Effector CD8-positive, alpha-beta T cell (primary cell): ENCODE measurements at places on chromosomes 2 and 18.

DNA sequence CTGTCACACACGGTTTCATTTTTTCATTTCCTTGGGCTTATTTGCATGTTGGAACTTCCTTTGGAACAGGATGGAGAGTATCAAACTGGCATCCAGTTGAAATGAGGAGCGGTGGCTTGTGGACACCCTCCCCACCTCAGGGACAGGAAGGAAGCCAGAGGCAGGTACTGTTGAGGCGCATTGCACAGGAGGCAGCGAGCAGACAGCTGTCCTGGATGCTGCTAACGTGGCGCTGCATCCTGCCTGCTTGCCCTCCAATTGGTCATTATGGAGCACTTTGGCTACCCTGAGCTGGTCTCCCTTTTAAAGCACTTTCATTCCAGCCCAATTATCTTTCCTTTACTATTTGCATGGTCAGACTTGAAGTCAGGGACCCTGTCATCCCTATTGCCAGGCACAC is 80.7 kb upstream of the ITGA4 start:
- DNase-seq, result no peak

GRCh38 chr2:233422050-233422639 is 67.9 kb downstream of the DGKD start:
- peak; percentile 31 for DNase-seq

DNA sequence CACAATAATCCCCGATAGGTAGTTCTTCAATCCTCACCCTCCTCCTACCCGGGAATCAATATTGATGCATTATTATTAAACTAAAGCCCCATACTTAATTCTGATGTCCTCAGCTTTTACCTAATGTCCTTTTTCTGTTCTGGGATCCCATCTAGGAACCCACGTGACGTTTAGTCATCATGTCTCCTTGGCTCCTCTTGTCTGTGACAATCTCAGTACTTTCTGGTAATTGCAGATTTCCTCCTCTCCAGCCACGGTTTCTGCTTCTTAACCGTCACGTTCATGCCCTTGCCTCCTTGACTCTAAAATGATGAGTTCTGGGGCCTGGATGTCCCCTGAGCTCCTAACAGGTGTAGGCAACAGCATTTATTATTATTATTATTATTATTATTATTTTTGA is 2.9 kb upstream of the DGKD start:
- DNase-seq, result no peak

GRCh38 chr2:97673915-97674283 is 4.4 kb downstream of the C2orf92 start:
- no peak for DNase-seq

DNA sequence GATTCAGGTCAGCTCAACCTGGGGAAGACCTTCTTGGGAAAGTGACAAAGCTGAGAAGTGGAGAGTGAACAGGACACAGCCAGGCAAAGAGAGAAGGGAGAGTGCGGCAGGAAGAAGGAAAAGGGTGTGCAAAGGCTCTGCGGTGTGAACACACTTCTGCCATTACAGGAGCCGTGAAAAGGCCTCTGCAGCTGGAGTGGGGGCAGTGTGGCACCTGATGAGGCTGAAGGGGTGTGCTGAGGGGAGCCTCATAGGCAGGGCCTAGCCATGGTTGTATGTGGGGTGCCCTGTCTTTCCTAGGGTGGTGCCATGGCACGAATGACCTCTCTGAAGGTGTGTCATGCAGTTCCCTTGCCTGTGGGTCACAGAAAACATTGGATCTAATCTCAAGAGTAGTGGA is 347.6 kb downstream of the CYRIA start:
- no peak for DNase-seq

- no peak for DNase-seq
These were observed 16.1 kb upstream of the GPBAR1 start for GRCh38 chr2:218244665-218245064.

GRCh38 chr2:129805899-129806298 is 173.6 kb upstream of the RAB6C start:
- no peak for DNase-seq

DNA sequence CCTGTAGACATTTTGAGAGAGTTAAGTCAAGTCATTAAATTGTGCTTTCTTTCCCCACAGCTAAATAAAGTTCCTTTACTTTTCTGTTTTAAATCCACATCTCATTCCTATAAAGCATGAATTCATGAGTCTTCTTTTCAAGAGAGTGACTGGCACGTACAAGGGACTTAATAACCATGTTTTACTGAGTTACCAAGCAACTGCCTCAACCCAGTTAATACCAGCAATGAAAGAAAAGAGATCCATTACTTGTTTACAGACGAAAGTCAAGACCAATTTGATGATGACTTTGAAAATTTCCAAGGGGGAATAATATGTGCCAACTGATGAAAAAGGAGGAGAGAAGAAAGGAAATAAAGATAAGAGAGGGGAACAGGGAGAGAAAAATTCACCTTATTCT is 1082.5 kb upstream of the GYPC start:
- no peak for DNase-seq

GRCh38 chr18:60020107-60020925 is 120.5 kb downstream of the PMAIP1 start:
- DNase-seq, result no peak

GRCh38 chr2:98412751-98413458 is 31.8 kb upstream of the INPP4A start:
- DNase-seq, result peak; percentile 27

DNA sequence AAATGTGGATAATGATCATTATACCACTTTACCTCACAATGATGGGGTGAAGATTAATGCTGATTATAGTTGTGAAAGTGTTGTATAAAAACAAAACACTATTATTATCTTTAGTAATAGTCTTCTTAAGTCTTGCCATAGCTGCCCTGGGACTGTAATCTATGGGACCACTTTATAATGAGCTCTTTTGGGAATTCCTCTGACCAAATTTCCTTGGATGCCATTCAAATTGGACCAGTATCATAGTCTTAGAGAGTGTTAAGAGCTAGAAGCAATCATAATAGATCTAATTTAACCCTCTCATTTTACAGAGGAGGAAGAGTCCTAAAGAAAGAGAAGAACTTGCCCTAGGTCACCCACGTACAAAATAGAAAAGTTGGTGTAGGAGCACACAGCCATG is 457.7 kb upstream of the SLC14A2 start:
- no peak for DNase-seq

DNA sequence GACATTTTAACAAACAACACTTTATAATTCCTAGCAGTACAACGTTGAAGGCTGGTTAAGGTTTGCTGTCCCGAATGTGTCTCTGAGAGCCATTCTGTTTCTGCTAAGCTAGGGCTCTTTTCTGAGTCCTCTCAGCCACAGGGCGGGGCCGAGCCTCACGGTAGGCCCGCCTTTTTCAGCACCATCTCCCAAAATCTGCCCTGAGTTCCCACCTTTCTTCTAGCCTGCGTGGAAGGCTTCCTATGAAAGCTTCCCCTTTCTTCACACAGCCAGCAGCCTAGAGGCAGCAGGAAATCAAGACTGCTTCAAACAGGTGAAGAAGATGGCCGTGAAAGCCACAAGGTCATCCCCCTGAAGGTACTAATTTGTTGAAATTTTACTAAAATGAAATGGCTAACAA is 255.5 kb downstream of the CDH2 start:
- no peak for DNase-seq

GRCh38 chr18:449374-449773 is 51.1 kb downstream of the COLEC12 start:
- DNase-seq, result no peak

GRCh38 chr2:62760555-62760954 is 55.0 kb downstream of the EHBP1 start:
- DNase-seq, result no peak

DNA sequence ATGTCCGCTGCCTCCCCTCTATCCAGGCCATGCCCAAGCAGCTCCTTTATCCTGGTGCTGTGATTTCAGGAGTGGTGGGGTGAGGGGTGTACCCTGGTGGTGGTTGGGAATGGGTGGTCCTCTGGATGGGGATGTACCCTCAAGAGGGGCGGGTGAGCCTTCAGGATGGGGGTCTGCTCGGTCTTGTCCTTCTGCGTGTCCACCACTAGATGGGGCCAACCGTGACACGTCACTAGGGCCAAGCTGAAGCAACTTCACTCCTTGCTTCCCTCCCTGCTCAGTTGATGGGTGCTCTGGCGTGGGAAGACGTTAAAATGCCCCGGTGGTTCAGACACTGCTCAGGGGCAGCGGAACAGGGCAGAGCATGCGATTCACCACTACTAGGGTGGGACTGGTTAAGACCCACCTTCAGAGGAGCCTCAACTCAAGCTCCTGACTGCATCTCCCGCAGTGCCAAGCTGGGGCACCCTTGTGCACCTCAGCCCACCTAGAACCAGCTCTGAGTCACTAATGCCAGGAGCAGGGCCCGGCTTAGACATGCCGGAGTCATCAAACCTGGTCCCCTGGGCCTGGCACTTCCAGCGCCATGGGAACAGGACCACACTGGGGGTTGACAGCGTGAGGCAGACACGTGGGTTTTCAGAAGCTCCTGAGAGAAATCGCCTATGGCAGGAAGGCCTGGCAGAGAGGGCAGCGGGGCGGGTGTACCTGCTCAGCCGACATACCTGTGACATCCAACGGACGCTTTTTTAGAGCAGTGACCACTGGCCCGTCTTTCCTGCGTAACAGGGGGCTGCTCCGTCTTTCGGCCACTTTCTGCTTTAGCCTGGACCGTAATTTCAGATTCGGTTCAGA is 256.7 kb downstream of the HDAC4 start:
- DNase-seq, result peak; percentile 12

DNA sequence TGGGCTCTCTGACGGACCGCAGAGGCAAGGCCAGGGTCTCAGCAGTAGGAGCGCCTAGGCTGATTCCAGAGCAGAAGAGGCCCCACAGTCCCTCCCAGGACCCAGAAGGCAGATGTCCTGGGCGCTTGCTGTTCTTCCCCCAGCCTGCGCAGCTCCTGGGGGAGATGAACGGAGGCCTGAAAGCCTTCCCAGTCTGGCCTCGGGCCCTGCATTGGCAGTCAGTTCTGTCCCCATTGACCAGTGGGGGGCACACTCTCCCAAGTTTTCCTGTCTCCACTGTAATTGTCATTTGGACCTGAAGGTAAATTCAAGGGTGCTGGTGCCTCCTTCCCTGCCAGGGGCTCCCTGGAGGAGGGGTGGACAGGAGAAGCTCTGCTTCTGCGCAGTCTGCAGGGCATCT is 345.7 kb downstream of the CYP26B1 start:
- DNase-seq, result no peak

- no peak for DNase-seq
These were observed 174.8 kb upstream of the COPS8 start for GRCh38 chr2:236910781-236911495.

DNA sequence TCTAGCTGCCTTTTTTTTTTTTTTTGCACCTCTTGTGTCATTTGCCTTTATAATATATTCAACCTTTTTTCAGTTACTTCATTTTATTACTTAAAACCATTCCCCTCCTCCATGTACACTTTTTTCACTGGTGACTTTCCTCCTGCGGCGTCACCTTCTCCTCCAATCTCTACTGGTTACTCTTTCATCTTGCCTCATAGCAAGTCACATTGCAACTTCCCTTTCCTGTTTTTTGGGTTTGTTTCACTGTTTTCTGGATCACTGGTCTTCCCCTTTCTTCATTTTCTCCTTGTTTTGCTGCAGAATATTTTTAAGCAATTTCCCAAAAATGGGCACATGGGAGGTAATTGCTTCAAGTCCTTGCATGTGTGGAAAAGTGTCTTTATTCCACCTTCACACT is 37.7 kb upstream of the GPR155 start:
- DNase-seq, result no peak

- DNase-seq, result no peak
These were observed 73.8 kb upstream of the KLHL29 start for GRCh38 chr2:23311186-23311585.

GRCh38 chr18:13253786-13254688 is 35.5 kb downstream of the LDLRAD4 start:
- no peak for DNase-seq

GRCh38 chr2:60948926-60949579 is 67.7 kb downstream of the REL start:
- DNase-seq, result no peak

DNA sequence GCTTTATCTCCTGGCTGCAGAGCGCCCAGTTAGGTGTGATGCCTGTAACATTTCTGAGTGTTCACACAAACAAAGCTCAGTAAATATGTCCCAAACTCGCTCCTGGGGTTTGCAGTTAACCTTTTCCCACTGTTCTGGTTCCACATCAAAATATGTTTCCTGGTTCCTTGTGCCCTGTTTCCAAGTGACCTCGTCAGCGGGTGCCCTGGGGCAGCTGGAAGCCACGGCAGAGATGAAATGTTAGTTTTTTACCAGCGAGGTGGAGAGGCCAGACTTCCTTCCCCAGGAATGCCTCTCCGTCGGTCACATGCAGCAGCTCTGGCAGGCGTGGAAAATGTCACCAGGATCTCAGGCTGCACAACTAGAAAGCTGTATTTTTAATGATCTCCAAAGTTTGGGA is 18.2 kb downstream of the NFATC1 start:
- no peak for DNase-seq

DNA sequence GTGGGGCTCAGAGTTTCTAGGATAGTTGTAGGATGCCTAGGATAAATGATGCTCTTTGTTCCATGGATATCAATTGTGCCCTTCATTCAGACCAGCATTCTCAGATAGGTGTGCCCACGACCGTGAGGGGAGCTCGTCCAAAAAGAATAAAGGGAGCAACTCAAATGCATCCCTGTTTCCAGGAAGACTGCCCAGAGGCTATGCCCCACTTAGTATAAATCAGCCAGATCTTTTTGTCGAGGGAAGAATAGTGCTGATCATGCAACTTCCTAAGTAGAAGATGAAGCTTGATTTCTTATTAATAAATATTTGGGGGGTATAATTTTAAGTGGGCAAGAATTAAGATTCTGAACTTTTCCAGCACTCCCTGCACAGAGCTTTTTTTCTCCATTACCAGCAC is 450.2 kb downstream of the ARHGAP15 start:
- DNase-seq, result no peak

DNA sequence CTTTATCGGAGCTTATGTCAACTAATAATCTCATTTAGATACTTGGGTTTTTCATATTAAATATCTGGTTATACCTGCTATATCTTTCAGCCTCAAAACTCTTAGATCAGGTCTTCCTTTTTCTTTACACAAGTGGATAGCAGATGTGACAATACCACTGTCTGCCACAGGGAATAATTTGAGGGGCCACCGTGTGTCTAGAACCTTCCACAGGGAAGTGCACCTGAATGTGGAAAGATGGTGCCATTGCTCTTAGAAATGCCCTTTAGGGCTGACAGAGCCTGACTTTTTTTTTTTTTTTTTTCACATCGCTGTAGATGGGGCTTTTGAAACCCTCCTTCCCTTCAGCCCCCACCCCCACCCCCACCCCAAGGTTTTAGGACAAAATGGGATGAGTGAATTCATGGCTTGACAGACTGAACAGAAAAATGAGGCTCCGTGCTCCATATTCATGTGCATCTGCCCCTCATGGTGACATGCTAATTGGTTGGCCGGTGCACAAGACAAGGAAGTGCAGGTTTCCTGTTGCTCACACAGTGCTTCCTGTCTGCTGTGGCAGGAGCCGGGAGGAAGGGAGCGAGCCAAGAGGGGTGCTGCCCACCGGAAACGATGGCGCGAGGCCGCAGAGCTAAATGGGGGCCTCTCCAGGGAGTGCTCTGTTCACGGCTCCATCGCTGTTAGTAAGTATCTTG is 246.0 kb downstream of the LDLRAD4 start:
- DNase-seq, result peak; percentile 47

- no peak for DNase-seq
These were observed 534.2 kb downstream of the ZNF804A start for GRCh38 chr2:185132501-185133041.
